Kidney (tissue), 22 donors: ENCODE measurements at places on chromosomes 7 and 10.

- DNase-seq, result no peak
These were observed 109.7 kb downstream of the PCDH15 start for GRCh38 chr10:54691331-54691730.

DNA sequence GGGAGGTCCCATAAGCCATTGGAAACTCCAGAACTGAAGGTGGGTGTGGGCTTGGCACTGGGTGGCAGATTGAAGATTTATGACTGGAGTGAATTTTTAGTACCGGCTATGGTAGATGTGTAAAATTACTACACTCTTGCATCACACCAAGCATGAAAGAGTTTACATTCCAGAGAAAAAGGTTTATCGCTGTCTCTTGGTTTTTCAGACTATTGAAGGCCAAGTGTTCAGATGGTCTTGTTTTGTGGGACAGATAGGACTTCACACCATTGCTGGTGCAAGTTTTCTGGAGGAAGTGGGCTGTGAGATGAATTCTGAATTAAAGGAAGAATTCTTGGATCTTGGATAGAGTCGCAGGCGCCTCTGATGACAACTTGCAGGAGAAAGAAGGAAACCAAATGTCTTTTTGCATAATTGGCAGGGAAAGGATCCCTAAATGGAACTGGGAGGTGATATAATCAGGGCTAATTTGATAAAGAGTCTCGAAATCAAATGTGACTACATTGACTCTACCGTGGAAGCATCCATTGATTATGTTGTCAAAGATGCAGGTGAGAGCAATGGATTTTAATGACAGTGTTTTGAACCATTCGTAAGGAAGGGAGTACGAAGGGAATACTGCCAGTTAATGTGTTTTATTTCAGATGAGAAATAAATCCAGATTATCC lies 14.2 kb upstream of the NMT2 start:
- DNase-seq, result no peak

GRCh38 chr10:15661574-15661973 lies 58.1 kb downstream of the ITGA8 start:
- no peak for DNase-seq

GRCh38 chr7:87316846-87317552 lies 28.5 kb upstream of the CROT start:
- DNase-seq, result no peak

DNA sequence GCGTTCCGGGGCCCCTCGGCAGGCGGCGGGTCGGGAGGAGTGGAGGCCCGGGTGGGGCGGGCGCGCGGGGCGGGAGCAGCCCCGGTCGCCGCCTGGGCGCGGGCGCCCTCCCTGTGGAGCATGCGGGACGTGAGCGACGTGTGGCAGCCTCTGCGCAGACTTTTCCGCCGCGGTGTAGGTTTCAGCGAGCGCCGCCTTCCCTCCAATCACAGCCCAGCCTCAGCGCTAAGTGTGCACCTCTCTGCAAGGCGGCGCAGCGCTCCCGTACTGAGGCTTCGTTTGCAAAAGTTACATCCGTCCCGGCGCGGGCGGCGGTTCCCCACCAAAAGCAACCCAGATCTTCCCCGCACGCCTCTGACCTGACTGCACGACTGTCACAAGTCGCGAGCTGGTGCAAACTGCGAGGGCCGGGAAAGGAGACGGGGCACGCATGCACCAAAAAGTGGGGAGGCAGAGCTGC lies 1.2 kb upstream of the PFKFB3 start:
- peak; percentile 82 for DNase-seq

GRCh38 chr10:110840225-110840922 lies 31.4 kb upstream of the PDCD4 start:
- no peak for DNase-seq

- DNase-seq, result peak; percentile 82
These were observed 3.8 kb downstream of the HILPDA start for GRCh38 chr7:128459394-128459878.

GRCh38 chr7:109206196-109206595 lies 636.5 kb downstream of the DNAJB9 start:
- DNase-seq, result no peak

- DNase-seq, result no peak
These were observed 252.0 kb upstream of the GRB10 start for GRCh38 chr7:51034521-51035264.

DNA sequence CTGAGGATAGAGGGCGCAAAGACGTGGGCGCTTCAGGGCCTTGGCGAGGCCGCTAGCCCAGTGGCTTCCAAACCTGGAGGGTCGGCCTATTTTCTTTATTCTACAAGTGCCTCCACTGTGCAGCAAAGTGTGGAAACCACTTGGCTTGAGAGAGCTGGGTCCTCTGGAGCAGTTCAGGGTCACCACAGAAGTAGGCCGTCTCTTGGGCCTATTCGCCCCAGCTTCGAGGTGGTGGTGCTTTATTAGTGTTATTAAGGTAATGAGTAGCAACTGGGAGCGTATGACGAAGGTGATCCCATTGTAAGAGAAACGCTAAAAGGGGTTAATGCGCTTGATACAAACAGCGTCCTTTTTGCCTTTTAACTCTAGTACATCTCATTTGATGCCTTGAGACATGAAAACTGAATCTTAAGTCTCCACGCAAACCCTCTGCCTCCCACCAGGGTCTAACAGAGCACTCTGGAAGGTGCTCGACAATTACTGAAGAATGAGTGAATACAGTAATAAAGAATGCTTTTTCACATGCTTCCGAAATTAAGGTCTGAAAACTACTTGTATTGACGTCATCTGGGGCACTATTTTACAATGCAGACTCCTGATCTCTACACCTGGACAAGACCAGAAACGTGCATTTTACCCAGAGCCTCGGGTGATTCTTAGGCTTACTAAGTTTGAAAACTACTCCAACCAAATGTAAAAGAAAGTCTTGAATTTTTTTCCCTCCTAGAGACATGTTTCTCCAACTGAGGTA lies 647 bp upstream of the GSAP start:
- DNase-seq, result no peak

DNA sequence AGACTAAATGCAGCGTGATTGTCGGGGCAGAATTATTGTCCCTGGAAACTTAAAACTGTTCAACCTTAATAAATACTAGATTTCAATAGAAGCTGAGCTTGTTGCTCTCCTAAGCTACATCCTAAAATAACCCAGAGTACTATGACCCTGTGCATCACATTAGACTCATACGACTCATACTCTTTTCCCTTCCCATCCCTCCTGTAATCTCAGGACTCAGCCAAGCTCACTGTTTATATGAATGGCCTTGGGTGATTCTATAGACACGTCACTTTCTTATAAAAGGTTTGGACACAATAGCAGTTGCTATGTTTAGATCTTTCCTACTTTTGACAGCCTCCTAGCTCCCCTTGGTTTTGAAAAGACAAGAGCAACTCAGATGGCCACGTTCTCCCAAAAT lies 17.2 kb downstream of the TCF7L2 start:
- DNase-seq, result no peak

DNA sequence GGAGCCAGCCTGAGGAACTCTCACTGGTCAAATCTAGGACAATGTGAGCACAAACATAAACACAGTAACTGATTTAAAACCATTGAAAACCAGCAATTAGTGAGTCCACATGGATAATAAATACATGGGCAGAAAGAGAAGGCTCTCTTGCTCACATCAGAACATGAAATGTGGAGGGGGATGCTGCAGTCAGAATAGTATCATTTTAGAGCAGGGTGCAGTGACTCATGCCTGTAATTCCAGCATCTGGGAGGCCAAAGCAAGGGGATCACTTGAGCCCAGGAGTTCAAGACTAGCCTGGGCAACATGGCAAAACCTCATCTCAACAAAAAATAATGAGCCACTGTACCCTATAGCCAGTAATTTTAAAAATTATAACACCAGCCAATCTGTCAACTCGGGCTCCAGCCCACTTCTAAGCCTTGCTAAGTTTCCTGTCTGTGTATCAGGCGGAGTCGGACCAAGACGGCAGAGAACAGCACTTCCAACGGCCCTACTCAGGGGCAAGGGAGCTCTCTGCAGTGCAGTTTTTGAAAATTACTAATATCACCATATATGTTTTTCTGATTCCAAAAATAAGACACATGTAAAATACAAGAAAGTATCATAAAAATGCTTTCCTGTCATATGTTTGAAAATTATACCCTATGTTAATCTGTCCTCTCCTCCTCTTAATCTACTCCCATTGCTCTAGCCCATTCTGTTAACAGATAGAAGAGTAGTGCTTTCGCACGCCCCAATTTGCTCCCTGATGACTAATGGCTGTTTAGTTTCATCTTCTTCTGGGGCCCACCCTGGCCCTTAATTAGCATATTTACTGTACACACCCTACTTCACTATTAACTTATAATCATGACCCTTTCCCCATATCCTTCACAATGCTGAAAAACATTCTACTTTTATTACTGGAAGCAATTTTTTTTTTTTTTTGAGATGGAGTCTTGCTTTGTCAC lies 17.1 kb downstream of the URGCP start:
- DNase-seq, result no peak

- DNase-seq, result no peak
These were observed 26.6 kb downstream of the PSMC2 start for GRCh38 chr7:103373866-103374643.
